SW 1271 (cell line): ENCODE measurements at places on chromosomes 5 and 9.
A peak's percentile ranks its signal among the peaks of the same experiment; 100 is the strongest.

- DNase-seq = no peak
Observed at GRCh38 chr5:67390935-67391334, 194.3 kb upstream of the CD180 start.

GRCh38 chr9:92033307-92033706, 81.9 kb downstream of the SPTLC1 start:
- DNase-seq = no peak

DNA sequence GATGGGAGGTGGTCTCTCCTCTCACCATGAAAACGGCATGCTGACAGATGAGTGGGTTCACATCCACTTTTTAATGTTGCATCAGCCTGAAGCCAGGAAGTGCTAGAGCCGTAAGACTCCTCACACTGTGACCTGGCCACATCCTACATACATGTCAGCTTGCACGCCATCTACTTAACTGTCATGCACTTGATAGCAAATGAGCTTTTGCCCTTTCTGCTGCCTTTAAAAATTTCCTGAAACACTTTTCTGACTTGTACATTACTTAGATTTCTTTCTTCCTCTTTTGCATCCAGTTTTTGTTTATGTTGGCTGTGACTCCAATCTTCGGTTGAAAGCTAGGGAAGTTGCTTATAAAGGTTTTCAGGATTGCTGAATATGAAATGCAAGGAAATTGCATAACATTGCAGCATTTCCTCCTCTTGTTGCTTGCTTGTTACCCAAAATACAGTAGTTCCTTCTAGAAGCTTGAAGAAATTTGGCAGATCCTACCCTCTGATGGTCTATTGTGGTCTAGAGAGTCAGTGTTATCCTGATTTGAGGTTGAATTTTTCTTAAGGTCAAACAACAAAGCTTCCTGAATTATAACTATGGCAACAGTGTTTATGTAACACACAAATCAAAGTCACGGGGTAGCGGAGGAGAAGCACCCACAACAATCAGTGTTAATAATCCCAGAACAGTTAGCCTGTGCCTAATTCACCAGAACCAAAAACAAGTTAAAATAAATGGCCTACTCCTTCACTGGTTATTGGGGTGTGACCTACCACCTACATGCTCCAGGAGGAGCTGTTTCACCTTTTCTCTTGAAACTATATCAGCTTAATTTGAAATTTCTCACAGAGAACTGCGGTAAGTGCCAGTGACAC, 232.5 kb downstream of the ARHGAP26 start:
- DNase-seq = peak; percentile 44

DNA sequence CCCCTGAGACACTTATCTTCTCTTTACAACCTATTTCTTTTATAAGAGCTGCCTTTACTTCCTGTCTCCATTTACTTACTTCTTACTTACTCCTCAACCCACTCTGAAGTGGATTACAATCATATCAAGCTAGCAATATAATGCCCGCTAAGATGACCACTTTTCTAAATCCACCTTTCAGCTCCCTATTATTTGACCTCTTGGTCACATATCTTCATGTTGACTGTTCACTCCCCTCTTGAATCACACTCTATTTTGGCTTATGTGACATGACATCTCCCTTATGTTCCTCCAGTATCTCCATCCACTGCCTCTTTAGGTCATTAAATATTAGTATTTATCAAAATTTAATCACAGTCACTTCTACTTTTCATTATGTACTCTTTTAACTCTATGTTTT, 255.3 kb upstream of the TRPC7 start:
- peak; percentile 41 for DNase-seq

GRCh38 chr5:102958481-102959011, 161.4 kb downstream of the GIN1 start:
- DNase-seq = peak; percentile 75

GRCh38 chr5:103866169-103866568, 303.6 kb upstream of the NUDT12 start:
- no peak for DNase-seq

GRCh38 chr9:15136646-15137045, 170.4 kb downstream of the TTC39B start:
- no peak for DNase-seq

GRCh38 chr9:75063556-75064305, 24.2 kb downstream of the NMRK1 start:
- DNase-seq = no peak

GRCh38 chr5:51487952-51488351, 104.7 kb downstream of the ISL1 start:
- DNase-seq = no peak

DNA sequence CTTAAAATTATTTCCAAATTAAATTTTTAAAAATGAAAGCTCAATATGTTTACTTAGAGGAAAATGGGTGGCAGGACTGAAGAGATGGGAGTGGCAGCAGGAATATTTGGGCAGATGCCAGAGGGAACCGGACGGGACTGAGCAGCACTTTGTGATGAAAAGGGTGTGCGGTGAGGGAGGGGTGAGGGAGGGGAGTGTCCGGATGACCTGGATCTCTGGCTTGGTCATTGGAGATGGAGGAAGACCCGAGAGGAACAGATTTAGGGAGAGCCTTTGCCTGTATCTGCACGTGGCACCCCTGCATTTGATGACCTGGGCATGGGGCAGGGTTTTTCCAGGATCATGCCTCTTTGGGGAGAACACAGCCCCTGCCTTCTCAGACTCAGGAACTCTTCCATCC, 201.1 kb upstream of the MVB12B start:
- no peak for DNase-seq

DNA sequence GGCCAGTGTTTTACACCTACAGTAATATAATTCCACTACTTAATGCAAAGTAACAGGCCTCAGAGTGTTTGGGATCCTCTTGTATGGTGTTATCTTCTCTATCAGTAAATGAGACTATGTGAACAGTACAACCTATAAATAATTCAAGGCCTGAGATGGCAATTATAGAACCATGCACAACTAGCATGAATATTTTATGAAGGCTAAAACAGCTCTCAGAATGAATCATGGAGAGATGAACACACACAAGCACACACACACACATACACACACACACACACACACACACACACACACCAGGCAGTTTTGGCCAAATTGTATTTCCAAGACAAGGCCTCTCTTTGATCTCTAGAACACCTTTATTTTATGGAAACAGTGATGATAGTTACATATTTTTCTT, 224.9 kb downstream of the EBF1 start:
- no peak for DNase-seq

GRCh38 chr9:112772215-112772509, 21.6 kb downstream of the SNX30 start:
- DNase-seq = no peak

- no peak for DNase-seq
Observed at GRCh38 chr5:54457094-54457862, 1.8 kb downstream of the HSPB3 start.

DNA sequence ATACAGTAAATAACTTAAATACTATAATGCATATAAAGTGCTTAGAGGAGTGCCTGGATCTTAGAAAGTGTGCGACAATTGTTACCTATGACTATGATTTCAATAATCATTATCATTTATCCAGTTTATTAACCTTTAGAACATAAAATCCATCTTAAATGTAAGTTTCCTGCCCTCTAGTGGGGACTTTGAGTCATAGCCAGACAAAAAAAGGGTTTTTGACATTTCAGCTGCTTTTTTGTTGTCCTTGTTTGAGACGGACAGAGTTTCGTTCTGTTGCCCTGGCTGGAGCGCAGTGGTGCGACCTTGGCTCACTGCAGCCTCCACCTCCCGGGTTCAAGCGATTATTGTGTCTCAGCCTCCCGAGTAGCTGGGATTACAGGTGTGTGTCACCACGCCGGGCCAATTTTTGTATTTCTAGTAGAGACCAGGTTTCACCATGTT, 9.7 kb upstream of the C9orf152 start:
- peak; percentile 70 for DNase-seq

DNA sequence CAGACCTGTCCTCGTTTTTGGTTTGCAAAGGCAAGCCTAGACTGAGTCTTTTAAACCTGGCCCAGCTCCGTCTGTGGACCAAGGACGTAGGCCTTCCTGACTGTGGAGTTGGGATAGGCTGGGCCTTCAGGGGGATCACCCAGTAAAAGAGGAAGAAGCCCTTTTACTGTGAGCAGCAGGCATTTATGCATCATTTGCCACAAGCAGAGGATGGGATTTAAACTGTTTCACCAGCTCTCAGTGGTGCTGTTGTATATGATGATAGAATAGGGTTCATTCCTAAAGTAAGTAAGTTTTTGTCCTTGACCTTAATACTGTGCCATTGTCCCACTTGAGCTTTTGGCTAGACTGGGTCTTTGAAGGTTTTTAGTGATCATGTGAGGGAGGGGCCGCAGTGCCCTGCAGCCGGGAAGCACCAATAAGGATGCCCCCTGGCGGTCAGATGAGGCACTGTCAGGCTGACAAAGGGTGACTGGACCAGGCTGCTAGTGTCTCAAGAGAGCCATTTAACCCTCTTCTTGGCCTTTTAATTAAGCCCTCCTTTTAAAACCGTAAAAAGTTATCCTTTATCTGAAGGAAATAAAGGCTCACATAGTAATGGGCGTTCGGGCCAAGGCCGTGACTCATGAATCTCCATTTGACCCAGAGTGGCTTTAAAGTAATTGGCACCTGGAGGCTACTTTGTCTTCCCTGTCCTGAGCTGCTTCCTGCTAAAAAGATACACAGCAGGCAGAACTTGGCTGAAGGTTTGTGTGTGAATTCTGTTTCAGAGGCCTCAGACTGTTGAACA, 74.0 kb downstream of the UBAP1 start:
- DNase-seq = no peak

DNA sequence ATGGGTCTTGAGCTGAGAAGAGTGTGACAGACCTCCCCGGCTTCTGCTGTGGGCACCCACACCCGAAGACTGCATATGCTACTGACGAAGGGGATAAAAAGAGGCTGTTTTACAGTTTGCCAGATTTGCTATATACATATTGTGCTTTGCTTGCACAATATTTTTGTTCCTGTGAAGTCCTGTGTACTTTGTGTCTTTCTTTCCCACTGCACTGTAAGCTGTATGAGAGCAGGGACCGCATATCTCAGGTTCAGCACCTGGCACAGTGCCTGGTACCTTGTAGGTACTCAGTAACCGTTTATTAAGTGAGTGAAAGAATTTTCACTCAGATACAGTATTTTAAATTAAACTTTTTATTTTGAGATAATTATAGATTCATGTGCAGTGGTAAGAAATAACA, 8.2 kb upstream of the GARNL3 start:
- no peak for DNase-seq

DNA sequence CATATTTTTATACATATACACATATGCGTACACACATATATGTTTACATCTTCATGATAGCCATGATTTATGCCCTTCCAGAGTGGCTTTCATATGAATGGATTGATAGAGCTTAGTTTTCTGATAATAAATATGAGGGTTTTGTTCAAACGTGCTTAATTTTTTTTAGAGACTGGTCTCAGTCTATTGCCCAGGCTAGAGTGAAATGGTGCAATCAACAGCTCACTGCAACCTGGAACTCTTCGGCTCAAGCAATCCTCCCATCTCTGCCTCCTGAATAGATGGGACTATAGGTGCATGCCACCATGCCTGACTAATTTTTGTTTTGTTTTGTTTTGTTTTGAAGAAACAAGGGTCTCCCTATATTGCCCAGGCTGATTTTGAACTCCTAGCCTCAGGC, 48.6 kb upstream of the ZSWIM6 start:
- no peak for DNase-seq

DNA sequence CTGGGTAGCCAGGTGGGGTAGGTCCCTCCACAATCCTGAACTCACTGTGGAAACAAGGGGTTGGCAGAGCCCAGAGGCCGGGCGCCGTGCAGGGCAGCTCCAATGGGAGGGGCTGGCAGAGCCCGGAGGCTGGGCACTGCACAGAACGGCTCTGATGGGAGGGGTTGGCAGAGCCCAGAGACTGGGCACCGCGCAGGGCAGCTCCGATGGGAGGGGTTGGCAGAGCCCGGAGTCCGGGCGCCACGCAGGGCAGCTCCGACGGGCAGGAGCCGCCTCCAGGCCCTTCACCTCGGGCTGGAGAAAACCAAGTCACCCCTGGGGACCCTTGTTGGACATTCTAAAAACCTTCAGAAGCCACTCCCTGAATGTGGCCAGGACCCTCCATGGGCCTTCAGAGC, 9.3 kb downstream of the NACC2 start:
- DNase-seq = no peak

DNA sequence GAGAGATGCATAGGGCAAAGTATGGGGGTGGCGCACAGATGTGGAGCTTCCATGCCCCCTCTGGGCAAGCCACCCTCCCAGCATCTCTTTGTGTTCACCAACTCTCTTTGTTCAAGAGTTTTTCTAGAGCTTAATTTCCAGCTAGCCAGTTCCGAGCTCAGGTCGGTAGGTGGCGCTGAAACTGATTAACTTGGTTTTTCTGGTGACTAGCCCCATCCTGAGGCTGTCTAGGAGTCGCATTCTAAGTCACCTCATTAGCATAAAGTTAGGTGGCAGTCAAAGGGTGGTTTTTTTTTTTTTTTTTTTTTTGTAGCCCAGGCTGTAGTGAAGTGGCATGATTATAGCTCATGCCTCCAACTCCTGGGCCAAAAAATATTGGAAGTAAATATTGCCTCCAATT, 476.4 kb downstream of the KDM4C start:
- peak; percentile 15 for DNase-seq

DNA sequence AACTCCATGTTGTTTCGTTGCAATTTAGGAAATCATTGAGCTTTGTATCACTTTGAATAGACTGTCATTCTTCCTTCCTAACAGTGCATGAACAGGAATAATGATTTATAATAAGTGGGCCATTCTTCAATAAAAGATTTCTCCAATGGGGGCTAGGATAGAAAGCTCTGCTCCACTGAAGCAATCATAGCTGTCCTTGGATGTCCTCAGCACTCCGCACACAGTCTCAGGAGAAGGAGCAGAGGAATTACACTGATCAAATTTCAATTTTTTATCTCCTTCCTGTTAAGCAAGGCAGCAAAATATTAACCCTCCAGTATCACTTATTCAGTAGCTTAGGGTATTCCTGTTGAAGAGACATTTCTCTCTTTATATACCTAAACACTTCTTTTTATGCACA, 532.7 kb upstream of the ST8SIA4 start:
- no peak for DNase-seq

- no peak for DNase-seq
Observed at GRCh38 chr5:168779333-168779732, 200.2 kb upstream of the PANK3 start.

GRCh38 chr5:131634238-131634637, 791 bp downstream of the RAPGEF6 start:
- no peak for DNase-seq

DNA sequence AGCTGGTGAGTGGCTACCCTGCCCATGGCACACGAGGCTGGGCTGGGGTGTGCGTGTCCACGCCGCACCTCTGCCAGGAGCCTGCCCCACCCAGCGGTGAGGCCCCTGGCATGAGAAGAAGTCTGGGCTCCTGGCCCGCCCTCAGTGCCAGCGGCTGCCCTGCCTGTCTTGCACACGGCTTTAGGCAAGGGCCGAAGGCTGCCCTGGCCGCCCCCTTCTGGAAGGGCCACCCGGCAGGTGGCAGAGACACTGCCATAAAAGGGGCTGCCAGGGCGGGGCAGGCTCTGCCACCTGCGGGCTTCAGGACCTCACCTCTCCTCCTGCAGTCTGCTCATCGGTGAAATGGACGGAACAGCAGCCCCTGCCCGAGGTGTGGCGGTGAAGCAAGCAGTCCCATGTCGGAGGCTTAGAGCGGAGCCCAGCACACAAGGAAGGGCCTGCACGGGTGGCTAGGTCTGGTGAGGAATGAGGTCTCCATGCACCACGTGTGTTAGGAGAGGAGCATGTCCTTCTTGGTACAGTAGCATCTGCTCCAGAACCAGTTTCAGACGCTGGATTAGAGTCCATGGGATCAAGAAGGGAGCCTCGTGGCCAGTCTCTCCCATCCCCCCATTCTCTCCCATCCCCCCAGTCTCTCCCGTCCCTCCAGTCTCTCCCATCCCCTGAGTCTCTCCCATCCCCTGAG, 34.8 kb upstream of the TMEM250 start:
- DNase-seq = no peak

- DNase-seq = no peak
Observed at GRCh38 chr5:155024015-155024414, 10.5 kb downstream of the KIF4B start.
